Activated CD4-positive, alpha-beta T cell treated with anti-CD3 and anti-CD28 coated beads, Interleukin-2, amount 50 U/mL, for 48 hours (primary cell): ENCODE measurements at places on chromosomes 7 and 10.

GRCh38 chr7:112416127-112416526 is 34.1 kb upstream of the IFRD1 start:
- DNase-seq = no peak

DNA sequence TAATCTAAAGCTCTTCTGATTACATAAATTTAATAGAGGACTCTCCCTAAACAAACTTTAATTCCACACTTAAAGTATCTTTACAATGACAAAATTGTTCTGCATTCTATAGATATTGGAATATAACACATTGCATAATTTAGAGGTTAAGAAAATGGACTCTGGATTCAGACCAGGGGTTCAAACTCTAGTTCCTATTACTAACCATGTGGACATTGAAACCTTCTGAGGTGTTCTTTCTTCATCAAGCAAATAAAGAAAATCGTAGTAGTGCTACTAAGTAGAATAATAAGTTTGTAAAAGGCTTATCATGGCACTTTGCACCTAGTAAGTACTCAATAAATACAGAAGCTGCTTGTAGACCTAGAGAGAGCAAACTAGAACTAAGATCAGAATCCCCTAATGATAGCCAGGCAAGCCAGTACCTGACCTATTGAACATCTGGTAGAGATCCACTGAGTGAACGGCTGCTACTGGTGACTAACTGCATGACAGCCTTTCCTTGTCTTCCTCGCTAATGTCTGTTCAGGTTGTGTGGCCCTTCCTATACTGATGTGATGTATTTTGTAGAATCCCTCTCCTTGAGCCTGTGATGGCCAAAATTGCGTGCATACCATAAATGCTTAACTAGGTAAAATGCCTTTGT is 430.3 kb downstream of the KCNMA1 start:
- DNase-seq = no peak

GRCh38 chr10:63866747-63867140 is 345.5 kb downstream of the REEP3 start:
- no peak for DNase-seq

DNA sequence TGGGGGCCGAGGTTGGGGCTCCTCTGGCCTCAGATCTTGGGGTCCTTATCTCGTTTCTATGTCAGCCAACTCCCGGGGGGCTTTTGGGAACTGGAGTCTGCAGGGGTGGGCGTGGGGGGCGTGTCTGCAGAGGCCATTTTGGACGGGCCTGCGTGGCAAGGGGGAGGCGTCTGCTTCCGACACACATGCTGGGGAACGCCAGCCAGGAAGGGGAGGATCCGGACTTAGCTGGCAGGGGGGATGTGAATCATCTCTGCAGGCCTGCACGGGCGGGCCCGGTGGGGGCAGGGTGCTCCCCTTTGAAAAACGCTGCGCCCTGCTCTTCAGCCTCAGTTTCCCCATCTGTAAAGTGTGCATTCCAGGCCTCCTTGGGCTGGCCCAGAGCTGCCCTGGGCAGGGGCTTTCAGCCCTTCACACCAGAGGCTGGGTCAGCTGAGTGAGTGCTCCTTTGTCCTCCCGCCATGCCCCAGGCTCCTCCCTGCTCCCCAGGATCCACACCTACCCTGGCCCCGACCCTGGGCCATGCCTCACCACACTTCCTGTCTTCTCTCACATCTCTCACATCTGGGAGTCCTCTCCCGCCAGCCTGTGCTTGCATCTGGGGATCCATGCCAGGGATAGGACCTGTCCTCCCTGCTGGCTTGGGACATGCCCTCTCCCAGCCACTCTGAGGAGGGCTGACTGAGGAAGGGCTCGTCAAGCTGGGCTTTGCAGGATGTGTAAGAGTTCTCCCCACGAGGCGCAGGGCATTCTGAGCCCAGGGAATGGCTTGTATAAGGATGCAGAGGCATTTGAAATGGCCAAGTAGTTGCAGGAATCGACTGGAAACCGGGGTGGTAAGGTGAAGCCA is 172.6 kb upstream of the TNRC18 start:
- DNase-seq = peak; percentile 79

- DNase-seq = no peak
These were observed 329.7 kb upstream of the POM121L12 start for GRCh38 chr7:52705768-52706167.

DNA sequence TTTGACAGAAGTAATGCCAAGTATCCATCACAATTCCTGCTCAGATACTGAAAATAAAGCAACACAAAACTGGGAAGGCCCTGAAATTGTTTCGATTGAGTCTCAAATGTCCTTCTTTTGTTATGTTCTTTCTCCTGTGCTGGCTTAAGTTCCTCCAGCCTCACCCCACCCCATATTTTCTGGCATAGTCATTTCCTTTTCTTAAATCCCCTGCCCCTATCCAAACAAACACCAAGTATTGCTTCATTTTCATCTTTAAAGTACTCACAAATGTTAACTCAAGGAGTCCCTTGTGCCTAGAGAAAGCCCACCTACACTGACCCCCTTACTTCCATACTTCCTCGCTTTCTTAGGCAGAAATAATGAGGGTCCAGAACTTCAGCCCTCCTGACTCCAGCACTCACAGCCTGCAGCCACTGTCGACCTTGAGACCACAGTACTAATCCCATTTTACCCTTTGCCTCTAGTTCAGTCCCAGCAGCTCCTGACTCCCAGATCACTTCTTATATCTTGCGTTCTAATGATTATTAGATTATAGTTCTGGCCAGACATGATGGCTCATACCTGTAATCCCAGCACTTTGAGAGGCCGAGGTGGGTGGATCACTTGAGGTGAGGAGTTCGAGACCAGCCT is 73.2 kb upstream of the ST8SIA6 start:
- no peak for DNase-seq

- no peak for DNase-seq
These were observed 27.5 kb downstream of the VIM start for GRCh38 chr10:17255512-17255911.
